ENCODE measurements at places on chromosomes 5 and 9.
A peak's percentile ranks its signal among the peaks of the same experiment; 100 is the strongest.

DNA sequence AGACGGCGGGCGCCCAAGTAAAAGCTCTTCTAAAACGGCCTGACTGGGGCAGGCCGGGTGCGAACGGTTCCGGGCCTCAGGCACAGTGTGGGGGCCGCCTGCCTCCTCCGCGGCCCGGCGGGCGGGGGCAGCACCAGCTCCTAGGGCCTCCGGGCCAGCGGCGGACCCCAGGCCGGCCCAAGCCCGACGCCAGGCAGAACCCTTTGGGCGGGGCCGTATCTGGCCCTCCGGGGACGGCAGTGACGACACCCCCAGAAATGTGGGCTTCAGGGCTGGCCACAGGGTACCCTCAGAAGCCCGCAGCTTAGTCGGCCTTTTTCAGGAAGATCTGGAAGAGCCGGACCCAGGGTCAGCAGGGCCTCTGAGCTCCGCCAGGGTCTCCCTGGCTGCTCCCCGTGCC is 4.0 kb downstream of the LTC4S start:
- no peak for DNase-seq

DNA sequence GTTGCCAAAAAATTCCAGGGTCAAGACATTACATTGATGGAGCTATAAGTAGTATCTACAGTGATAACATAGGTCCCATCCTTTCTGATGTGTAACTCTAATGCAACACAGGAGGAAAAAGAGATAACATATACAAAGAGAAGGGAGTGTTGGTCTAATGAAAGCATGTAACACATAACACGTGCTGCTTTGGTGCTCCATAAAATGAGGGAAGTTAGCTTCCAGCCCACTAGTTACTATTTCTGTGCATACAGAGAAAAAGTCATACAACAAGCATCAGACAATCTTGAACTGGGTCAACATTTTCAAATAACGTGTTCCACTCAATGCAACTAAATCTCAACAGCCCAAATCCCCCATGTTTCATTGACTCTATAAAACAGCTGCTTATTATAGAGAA is 11.7 kb downstream of the MLLT3 start:
- no peak for DNase-seq

GRCh38 chr5:22372826-22373660 is 480.1 kb downstream of the CDH12 start:
- no peak for DNase-seq

DNA sequence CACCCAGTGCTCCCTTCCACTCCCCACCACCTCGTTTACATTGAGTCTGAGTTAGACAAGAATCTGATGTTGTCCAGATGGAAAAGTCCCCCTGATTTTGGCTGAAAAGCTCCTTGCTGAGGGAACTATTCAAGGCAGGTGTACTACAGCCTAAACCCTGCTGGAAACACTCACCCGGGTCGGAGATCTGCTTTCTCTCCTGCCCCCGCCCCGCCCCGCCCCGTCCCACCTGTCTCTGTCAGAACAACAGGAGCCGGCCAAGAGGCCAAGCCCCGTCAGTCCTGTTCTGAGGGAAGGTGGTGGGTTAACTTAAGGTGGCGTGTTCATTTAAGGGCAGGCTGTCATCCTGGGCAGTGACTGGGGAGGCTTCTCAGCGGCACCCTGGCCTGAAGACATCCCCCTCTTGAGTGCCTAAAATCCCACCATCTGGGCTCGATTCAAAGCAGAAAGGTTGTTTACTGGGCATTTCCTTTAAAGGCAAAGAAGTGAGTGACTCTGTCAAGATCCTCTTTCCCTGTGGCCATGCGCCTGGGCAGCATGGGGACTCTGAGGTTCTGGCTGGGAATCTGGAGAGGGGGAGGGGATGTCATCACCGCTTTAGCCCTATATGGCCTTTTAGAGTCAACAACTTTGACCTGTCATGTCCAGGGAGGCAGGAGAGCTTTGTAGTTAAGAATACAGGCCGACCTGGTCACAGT is 71.1 kb upstream of the NEURL1B start:
- no peak for DNase-seq

DNA sequence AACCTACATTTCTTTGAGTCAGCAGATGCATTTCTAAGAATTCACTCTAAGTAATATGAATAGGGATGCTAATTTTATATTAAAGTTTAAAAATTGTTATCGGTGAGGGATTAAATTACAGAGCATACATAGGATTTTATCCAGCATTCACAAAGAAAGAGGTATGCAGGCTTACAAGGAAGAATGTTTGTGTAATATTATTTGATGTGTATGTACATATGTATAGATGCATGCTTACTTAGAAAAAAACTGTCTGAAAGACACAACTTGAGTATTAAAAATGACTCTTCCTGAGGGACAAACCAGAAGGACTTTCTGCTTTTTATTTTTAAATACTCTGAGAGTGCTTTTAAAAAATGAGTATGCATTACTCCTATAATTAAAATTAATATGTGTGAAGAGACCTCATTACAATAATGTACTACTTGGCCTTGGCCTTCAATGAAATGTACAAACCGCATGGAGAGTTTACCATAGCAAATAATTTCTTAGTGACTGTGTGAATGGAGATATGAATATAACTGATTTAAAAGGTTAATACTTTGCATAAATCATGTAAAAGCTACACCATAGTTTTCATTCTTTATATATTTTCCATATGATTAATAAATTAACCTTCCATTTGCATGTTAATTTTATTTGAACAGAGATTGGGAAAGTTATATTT is 77.0 kb downstream of the GDA start:
- no peak for DNase-seq

GRCh38 chr9:134057307-134057657 is 10.5 kb downstream of the BRD3 start:
- no peak for DNase-seq

GRCh38 chr5:90050103-90050502 is 359.5 kb downstream of the CETN3 start:
- no peak for DNase-seq

- DNase-seq: no peak
Measured at GRCh38 chr5:129653057-129653375, 94.9 kb upstream of the MINAR2 start.

GRCh38 chr5:99059685-99060084 is 130.9 kb upstream of the CHD1 start:
- DNase-seq: no peak

DNA sequence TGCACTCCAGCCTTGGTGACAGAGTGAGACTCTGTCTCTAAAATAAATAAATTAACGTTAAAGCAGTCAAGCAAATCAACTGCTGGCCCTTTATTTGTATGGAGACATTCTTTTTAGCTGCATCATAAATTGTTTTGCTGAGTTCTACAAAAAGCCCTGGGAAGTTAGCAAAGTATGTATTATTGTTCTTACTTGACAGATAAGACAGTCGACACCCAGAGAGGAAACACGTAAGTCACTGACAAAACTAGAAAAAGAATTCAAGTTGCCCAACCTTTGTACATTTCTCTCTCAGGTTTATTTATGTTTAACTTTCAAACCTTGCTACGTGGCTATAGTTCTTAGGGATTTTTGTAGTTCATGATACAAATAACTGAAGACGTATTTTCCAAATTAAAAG is 40.4 kb upstream of the MACIR start:
- peak; percentile 49 for DNase-seq

- DNase-seq: no peak
Measured at GRCh38 chr5:133794771-133795415, 173.5 kb downstream of the C5orf15 start.

DNA sequence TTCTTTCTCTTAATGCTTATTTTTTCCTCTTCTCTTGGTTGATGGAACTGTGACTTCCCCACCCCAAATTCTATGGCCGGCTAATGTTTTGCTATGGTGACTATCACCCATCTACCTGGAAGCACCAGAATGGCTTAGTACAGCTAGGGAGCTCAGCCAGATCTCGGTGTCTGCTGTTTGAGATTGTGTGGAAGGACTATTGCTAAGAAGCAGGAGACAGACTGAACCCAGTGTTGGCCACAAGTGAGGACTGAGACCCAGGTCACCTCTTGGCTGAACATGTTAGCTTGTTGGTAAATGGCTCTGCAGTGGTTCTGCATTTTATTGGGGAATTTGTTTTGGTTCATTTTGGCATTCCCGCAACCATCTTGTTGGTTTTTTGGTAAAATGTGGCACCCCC is 2.7 kb downstream of the PRRC2B start:
- DNase-seq: no peak

GRCh38 chr5:113161806-113162205 is 185.2 kb downstream of the DCP2 start:
- no peak for DNase-seq

DNA sequence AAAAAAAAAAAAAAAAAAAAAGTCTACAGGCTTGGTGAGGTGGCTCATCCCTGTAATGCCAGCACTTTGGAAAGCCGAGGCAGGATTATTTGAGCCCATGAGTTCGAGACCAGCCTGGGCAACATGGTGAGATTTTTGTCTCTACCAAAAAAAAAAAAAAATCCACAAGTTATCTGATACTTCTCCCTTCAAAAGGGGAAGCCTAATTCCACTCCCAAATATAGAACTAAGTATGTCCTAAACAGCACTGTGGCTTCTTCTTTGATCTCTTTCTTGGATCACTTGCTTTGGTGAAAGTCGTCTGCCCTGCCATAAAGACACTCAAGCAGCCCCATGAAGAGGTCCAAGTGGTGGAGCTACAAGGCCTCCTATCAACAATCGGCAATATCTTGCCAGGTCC is 18.8 kb upstream of the STING1 start:
- DNase-seq: no peak

GRCh38 chr9:14424289-14424688 is 110.3 kb upstream of the NFIB start:
- no peak for DNase-seq

DNA sequence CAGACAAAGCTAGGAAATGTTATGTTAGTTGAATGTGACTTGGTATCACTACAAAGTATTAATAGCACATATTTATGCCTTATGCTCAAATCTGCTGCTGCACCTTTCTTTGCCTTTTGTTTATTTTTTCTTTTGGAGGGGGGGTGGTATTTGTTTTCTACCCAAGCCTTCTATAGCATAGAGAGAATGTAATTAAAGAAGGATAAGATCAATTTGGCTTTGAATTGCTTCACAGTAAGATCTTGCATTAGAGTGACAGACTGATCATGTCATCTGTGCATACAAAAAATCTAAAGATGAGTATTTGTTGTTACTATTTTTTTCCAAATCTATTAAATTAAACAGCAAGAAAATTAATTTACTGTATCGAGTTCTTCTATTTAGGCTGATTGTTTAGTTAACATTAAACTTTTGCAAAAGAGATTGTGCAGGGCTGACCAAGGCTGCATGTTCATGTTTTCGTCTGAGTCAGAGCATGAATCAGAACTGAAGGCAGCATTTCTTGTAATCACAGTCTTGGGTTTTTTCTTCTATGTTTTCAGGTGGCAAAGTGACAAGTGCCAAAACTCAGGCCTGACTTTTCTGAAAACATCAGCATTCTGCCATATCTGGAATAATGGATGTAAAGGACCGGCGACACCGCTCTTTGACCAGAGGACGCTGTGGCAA is 1007.1 kb upstream of the WWC1 start:
- DNase-seq: no peak

DNA sequence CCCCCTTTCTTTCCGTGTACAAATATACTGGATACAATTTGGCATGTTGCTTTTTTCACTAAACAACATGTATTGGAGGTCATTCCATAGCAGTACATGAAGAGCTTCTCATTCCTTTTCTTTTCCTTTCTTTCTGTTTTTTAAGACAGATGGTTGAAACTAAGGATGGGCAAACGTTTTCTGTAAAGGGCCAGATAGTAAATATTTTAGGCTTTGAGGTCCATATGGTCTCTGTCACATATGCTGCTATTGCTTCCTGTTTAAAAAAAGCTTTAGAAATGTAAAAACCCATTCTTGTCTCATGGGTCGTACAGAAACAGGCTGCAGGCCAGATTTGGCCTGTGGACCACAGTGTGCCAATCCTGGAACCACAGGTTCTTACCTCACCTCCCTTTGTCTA is 160.1 kb downstream of the ACER2 start:
- DNase-seq: no peak

GRCh38 chr5:141186897-141187512 is at the start of gene PCDHB9:
Gene PCDHB9, plus strand, starts transcription at chr5:141187161. Its CDS starts 158 bp downstream, at chr5:141187319.
- no peak for DNase-seq

DNA sequence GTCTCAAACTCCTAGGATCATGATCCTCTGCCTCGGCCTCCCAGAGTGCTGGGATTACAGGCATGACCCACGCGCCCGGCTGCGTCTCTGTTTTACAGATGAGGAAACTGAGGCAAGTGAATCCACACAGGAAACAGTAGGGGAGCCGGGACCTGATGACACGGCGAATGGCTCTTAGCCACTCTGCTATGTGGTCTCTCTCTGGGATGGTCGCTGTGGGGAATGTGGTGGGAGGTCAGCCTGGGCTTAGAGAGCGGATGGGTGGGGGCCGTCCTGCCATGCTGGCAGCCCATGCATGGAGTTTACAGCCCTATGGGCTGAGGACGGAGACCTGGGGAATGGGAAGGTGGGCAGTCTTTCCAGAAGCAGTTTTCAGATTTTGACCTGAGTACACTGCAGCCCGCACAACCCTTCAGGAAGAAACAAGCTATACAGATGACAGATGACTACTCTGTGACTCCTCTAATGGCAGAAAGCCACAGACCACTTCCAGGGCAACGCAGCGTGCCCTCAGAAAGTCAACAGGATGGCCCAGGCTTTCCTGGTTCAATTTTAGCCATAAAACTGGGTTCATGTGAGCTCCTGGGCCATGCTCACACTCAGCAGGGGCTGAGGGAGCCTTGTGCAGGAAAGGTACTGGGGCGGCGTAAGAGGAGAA is 136.1 kb upstream of the RAPGEF1 start:
- no peak for DNase-seq

DNA sequence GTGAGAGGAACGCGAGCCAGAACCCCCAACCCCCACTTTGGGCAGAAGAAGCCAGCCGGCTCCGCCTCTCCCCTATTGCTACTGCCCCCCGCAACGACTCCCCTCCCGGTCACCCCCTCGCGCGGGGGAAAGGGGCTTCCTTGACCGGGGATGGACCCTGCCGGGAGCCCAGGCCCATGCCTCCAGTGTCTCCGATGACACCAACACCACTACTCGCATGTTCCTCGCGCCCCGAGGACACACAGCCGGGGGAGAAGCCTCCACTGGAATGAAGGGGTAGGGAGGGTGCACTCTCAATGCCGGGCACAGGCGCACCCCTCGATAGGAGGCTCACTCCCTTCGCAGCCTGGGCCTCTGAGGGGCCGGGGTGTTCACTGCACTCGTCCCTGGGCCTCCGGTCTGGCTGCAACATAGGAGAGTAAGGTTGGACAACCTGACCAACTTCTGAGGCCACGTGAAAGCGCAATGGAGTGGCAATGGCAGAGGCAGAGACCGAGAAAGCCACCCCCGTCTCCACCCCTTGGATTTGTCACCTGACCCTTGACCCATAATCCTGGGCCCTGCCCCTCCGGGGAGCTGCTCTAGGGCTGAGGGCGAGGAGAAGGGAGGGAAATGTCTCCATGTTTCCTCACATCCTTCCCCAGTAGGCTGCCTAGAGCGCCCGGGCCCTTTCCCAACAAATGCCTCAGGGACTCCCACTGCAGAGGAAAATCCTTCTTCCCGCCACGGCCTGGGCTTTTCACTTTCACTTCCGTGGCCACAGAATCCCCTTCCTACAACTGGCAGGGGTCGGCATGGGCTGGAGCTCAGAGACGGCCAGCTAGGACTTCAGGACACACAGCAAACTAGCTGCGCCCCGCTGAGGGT is 1.1 kb upstream of the CNTFR start:
- no peak for DNase-seq

GRCh38 chr5:34959323-34959722 is 30.0 kb downstream of the DNAJC21 start:
- peak; percentile 24 for DNase-seq
